GM12878 (cell line): ENCODE measurements at places on chromosomes 1 and 21. TPM values are rescaled to one million over a fixed set of nuclear protein-coding genes. Genes with fewer than 3 reads are reported as not detected.

Gene DHCR24
- 169 and 175 TPM in 2 replicates for total RNA-seq

DNA sequence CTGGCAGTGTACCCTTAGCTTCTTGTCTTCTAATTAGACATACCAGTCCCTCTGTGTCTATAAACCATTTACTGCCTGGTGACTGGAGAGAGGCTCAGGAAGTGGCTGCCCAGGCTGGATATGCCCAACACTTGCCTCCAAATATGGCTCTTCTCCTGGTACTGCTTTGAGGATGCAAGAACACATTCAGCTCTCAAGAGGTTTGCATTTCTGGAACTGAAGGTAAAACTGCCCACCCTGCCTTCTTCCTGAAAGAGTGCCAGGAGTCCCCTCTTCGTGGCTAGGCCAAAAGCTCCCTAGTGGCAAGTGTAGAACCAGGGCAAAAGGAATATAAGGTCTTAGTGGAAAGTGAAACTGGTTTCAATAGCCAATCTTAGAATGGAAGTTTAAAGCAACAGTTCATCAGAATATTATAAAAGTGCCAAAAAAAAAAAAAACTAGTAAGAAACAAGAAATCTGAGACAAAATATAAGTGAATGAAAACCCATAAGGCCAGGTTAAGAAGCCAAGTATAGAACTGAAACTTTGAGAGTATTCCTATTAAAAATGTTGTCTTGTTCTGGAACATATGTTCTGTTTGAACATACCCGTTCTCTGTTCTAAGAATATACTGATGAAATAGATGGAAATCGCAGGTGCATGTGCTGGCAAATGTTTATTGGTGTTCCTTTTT is 77.2 kb upstream of the CTTNBP2NL start:
- no peak for DNase-seq
- H3K27ac ChIP-seq = no peak overlapping the region
- H3K4me1 ChIP-seq = no peaks in the 10 kb centered on the region
- H3K4me3 ChIP-seq = no peak overlapping the region
- H3K36me3 ChIP-seq = no peaks in the 10 kb centered on the region

GRCh38 chr1:204265665-204266064 is 51.9 kb upstream of the GOLT1A start:
- peaks cover 8% of the 10 kb centered on the region for H3K27me3 ChIP-seq
- H3K4me3 ChIP-seq = no peak overlapping the region
- no peak for DNase-seq
- no peaks in the 10 kb centered on the region for H3K4me1 ChIP-seq

Gene OXCT2
- total RNA-seq = 0.98 and 1.9 TPM in 2 replicates

- DNase-seq = no peak
- H3K36me3 ChIP-seq = no peaks in the 10 kb centered on the region
- no peak overlapping the region for H3K27ac ChIP-seq
- no peaks in the 10 kb centered on the region; the same call in none of the 2 replicates for H3K27me3 ChIP-seq
- H3K4me3 ChIP-seq = peak overlapping the region; percentile 74; the same call in 1 of the 2 replicates
Measured at GRCh38 chr1:85047472-85048295, 616 bp downstream of the MCOLN3 start.
